Kidney (tissue), 22 donors: ENCODE measurements at places on chromosomes 5 and 9. TPM values are rescaled to one million over a fixed set of nuclear protein-coding genes. Genes with fewer than 3 reads are reported as not detected.

DNA sequence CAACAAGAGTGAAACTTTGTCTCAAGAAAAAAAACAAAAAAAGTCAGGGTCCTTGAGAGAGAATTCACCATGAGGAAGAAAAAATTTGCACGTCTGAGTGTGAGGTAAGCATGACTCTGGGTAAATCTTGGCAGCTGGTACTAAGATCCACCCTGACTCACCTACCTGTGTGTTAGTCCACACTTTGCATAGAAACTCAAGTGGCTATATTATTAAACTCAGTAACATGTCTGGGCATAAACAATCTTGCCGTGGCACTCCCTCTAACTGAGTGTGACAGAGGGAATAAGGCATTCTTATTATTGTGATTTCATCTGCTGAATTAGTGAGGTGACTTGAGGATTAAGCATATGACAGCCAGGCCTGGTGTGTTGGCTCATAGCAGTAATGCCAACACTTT is 259.4 kb upstream of the VLDLR start:
- H3K27me3 ChIP-seq, result no peaks in the 10 kb centered on the region
- peaks cover 6% of the 10 kb centered on the region for H3K4me1 ChIP-seq

GRCh38 chr5:57754616-57755015 is 272.0 kb upstream of the ACTBL2 start:
- no peaks in the 10 kb centered on the region for H3K36me3 ChIP-seq
- no peak overlapping the region for H3K4me3 ChIP-seq
- no peak for DNase-seq
- H3K4me1 ChIP-seq, result no peaks in the 10 kb centered on the region

DNA sequence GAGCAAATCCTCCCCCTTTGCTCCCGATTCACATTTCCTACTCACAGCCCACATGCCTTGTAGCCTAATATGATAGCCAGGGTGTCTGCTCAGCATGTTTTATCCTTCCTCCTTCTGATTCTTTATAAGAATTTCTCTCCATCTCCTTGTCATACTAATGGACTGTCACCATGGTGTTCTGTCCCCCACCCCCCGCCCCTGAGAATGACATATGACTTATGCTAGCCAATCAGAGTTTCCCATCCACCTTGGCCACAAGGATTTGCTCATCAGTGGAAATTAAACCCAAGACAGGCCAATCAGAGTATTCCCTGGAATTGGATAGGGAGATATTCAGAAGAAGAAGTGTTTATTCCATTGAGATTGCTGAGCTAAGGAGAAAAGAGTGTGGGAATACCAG is 16.0 kb downstream of the ABLIM3 start:
- no peak overlapping the region for H3K27ac ChIP-seq
- DNase-seq, result no peak
- H3K27me3 ChIP-seq, result no peaks in the 10 kb centered on the region
- H3K4me1 ChIP-seq, result peaks cover 16% of the 10 kb centered on the region
- no peaks in the 10 kb centered on the region for H3K36me3 ChIP-seq

The SPATA31A3 gene
- total RNA-seq, result not detected
